ENCODE measurements at places on chromosomes 6 and 20.

- peak; percentile 89 for DNase-seq
Measured at GRCh38 chr20:40160097-40160550, 528.9 kb downstream of the MAFB start.

DNA sequence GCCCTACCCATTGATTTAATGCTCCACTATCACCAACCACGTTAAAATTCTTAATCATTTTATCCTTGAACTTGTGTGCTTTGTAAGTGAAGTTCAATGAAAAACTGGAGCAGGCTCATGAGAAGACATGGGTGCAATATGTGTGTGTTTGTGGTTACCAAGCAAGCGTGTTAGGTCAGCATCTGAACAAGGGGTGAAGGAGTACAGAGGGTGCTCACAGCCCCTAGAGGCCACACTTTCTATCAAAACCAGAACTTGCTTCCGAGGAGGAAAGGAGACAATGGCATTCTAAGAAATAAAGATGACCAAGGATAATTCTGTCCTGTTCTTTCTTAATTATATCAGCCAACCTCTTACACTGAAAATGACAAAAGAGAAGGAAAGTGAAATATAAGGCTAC is 93.7 kb downstream of the NRSN1 start:
- DNase-seq, result no peak

DNA sequence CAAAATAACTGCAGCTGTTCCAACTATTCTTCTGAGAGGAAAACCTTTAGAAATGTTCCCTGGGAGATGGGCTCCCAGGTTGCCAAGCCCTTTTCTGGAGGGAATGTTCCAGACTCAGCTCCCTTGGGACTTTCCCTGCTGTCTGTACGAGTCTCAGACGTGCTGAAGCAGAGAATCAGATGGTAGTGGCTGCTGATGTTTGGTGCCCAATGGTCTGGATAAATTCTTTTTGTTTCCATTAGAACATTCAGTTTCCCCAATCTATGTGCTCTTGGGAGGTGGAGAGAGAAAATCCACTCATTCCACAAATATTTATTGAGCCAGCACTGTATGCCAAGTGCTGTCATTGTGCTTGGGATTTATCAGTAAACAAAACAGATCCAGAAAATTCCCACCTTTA is 40.0 kb downstream of the SNHG17 start:
- DNase-seq, result no peak

DNA sequence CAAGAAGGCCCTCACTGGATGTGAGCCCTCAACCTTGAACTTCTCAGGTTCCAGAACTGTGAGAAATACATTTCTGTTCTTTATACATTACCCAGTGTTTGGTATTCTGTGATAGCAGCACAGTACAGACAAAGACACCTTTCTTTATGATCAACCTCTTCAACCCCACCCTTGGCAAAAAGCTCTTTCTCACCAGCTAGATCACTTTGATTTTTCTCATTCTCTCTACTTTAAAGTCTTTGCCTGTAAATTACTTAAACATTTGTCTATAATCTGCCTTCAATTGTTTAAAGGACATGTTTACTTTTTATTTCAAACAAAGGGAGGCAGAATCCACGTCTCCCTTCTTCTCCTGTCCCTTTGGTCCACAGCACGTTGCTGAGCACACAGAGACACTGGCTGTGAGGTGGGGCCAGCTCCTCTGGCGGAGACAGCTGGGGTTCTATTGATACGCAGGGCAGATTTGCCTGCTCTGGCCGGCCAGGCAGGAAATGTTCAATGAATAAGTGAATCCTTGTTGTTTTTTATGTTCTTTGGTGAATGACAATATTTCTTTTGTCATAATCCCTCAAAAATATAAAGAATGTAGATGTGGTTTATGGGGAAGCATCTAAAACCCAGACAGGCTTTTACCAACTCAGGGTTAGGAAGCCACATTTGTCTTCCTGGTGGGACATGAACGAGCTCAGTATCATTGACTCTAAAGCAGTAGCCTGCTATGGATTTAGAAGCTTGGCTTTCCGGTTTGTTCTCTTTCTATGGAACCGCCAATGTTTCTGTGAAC is 52.9 kb downstream of the NEDD9 start:
- DNase-seq, result peak; percentile 92

DNA sequence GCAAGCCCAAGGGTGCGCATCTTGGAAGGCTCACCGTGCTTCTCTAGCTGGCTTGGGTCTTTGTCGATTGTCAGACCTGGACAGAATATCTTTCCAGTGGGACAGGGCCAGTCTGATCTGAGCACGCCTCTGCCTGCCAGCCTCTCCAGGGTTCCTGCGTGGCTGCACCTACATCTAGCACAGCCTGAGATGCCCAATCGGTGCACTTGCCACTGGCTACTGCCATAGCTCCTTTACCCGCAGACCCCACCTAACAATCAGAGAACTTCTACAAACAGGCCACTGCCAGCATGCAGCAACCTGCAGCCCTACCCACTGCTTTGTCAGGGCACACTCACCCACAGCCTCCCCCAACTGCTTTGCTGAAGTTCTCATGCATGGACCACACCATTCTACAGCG is 56.7 kb upstream of the PHACTR3 start:
- no peak for DNase-seq

DNA sequence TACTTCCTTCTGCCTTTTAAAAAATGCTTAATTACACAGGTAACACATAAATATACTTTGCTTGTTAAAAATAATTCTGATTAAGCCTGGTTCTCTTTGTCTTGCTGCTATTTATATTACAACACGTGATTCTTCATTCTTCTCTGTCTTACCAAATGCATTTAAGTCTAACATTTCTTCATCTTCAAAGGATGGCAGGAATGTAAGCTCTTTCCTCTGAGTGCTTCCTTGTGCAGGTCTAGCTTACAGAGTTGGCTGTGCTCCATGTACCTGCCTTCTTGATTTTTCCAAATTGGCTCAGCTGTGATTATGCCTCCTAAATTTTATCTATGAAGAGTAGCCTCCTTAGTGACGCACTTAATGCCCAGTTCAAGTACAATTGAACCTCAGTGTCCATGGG is 44.4 kb downstream of the RNF144B start:
- no peak for DNase-seq

GRCh38 chr20:7022597-7022996 is 255.1 kb downstream of the BMP2 start:
- DNase-seq, result no peak

DNA sequence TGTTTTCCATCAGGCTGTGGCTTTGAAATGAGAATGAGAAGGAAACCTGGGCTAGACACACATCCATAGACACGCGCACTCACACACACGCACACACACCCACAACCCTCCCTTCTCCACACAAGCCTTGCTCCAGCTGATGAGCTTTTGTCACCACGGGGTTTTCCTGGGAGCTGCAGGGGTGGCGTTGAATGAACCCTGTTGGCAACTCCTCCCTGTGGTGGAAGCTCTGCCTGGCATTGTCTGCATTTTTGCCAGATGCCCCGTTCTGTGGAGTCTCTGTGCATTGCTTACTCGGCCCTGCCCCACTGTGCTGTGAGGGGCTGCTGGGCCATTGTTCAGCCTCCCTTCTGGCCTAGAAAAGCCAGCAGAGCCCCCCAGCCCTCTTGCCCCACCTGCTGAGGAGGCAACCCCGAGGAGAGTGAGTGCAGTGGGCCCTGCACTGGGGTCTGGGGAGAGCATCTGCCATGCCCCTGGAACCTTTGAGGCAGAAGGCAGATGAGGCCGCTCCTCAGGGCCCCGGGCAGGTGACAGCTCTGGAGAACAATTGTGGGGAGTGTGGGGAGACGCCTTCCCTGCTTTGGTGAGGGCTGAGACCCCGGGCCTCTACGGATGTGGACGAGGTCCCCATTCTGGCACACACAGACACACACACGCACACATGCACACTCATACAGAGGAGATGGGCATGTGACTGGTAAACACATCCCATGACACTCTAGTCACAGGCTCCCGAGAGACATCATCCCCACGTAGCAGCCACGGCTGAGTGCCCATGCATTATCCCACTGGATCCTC is 9.9 kb downstream of the ADIG start:
- no peak for DNase-seq

- DNase-seq, result no peak
Measured at GRCh38 chr6:166839569-166839968, 116.8 kb downstream of the RNASET2 start.

DNA sequence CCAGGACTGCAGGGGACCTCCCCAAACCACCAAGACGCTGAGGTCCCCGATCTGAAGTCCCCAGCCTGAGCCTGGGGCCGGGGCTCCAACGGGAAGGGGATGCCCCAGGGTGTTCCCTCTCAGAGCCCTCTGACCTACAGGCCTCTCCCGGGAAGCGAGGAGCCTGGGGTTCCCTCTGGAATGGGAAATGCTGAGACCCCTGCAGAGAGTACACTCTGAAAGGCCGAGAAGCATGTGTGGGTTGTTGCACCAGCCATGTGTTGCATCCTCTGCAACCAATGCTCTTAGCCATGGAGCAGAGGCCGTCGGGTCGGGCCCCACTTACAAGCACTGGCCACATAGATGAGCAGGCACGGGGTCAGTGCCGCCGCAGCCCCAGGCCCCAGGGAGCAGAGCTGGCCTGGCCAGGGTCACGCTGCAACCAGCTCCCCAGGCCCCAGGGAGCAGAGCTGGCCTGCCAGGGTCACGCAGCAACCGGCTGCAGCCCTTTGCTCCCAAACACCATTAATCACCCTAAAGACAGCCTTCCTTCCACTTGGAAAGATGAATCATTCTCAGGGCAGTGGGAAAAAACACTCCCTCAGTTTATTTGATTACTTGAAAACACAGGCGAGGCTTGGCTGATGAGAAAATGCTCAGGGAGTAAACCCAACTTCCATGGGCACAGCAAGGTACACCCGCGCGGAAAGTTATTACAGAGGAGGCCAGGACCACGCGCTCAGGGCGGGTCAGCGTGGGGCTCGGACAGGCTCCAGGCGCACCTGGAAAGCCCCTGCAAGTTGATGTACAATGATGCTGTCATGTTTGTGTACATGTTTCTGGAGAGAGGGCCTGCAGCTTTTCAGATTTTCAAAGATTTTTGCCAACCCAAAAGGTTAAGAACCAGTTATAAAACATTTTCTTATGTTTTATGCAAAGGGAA is 78.0 kb upstream of the AFDN start:
- no peak for DNase-seq

- no peak for DNase-seq
Measured at GRCh38 chr20:34233687-34234086, 7.5 kb upstream of the ASIP start.

DNA sequence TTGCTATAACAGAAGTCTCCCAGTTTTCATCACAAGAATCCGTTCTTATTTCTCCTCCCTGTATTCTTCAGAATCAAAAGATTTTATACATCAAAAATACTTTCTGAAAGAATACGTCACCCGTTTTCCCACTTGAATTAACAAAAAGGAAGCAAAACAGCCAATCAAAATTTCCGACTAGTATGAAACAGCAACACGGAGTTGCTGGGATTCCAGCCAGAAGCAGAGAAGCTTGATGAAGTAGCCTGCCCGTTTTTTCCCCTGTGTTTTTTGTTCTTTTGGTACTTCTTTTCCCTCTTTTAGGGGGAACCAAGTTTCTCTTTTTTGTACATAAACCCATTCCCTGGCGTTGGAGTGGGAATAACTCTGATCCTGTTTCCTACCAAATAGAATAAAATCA is 14.6 kb downstream of the TXLNB start:
- no peak for DNase-seq

- no peak for DNase-seq
Measured at GRCh38 chr6:11021714-11022113, 22.4 kb downstream of the ELOVL2 start.

GRCh38 chr6:2619651-2620050 is 131.1 kb downstream of the MYLK4 start:
- DNase-seq, result no peak

DNA sequence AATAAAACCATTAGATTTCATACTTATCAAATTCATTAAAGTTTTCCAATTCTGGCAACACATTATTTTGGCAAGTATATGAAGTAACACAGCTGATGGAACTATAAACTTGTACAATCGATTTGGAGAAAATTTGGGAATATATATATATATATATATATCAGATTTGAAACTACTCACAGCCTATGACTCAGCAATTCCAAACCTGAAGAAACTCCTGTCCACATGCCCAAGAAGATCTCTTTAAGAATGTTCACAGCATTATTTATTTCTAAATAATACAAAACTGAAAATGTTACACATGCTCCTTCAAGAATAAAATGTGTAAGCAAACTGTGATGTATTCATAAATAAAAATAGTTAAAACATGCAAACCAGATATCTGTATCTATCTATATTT is 270.1 kb downstream of the TFAP2A start:
- DNase-seq, result peak; percentile 49

DNA sequence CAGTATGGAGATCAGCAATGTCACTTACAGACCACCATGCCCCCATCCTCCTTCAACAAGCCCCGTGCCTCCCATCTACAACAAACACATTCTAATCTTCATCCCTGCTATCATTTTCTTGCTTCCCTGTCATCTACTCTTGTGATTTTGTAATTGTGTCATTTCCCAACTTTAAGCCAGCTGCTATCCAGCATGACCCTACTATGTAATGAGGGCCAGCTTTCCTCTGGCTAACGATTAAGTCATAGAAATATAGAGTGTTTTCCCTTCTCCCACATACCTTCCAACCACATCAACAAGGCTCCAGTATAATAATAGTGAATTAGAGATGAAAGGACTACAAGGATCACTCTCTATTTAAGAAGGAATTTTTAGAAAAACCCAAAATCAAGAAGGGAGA is 607.0 kb downstream of the TENT5A start:
- DNase-seq, result no peak

DNA sequence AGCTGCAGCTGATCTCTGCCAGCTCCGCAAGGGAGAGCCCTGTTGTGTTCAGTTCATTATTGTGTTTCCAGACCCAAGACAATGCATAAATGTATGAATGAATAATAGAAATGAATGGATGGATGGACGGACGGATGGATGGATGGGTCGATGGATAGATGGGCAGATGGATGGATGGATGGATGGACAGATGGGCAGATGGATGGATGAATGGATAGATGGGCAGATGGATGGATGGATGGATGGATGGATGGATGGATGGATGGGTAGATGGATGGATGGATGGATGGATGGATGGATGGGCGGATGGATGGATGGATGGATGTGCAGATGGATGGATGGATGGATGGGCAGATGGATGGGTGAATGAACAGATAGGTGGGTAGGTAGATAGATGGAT is 16.7 kb upstream of the LSM14B start:
- DNase-seq, result no peak

DNA sequence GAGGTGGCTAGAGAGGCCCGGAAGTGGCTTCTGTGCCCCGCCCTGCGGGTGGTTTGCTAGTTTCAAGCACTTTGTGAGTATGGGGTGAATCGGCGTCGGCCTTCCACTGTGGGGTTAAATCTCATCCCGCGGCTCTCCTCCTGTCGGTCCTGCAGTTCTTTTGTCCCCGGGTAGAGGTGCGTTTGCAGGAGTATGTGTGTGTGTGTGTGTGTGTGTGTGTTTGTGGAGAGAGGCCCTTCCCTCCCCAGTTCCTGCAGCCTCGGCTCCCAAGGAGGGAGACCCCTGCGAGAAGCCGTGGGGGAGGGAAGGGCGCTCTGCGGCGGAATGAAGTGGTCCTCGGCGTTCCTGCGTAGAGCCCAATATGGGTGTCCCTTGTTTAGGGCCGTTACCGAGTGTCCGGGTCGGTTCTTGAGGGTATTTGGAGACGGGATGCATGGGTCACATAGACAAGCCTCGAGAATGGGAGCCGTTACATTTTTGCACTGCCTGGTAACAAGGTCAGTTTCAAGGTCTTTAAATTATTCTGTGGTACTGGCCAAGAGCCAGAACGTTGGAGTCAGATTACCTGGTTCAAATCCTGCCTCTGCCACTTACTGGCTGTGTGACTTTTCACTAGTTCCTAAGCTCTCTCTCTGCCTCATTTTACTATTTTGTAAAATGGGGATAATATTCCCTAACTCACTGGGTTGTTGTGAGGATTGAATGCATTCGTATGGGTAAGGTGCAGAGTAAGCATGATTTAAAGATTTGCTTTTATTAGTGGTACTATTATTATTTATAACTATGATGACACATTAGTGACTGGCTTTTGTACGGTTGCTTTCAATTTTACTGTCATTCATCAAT is at the start of gene ZKSCAN3:
TSS of gene ZKSCAN3 (plus strand) at position 56 of the 846 bp plus-strand sequence. CDS start 9,640 bp downstream, outside the sequence.
- peak; percentile 79 for DNase-seq
